ENCODE measurements at places on chromosomes 11 and 22. TPM values are rescaled to one million over a fixed set of nuclear protein-coding genes. Genes with fewer than 3 reads are reported as not detected.

CCDC157 gene
- total RNA-seq, result 1.6 TPM

MYBPC3 gene
- 0.42 TPM for total RNA-seq

NNMT gene
- total RNA-seq, result 13.7 TPM

CASP5 gene
- total RNA-seq, result 47.3 TPM

RBMXL2 gene
- total RNA-seq, result not detected

SCGB2A2 gene
- not detected for total RNA-seq

OTOG gene
- not detected for total RNA-seq

LINC01488 gene
- not detected for total RNA-seq

All from colonic mucosa (tissue), 4 donors.